T-cell (primary cell): ENCODE measurements at places on chromosomes 13 and 19.

- no peak for DNase-seq
Observed at GRCh38 chr19:1857648-1858326, 5.6 kb downstream of the KLF16 start.

DNA sequence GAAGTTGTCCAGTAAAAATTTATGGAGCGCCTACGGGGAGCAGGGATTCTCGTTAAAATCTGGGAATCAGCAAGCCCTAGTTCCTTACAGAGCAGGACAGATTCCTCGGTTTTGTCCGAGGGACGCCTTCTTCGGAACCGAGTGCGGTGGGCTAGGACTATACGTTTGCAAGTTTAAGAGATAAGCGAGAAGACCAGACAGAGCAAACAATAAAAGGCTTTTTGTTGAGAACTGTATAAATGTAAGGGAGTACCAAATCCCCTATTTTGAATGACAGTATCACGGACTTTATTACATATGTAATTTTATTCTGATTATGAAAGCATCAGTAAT lies 971 bp upstream of the ANKRD10 start:
- DNase-seq = no peak

- DNase-seq = no peak
Observed at GRCh38 chr13:74061926-74062595, 72.1 kb downstream of the KLF12 start.

DNA sequence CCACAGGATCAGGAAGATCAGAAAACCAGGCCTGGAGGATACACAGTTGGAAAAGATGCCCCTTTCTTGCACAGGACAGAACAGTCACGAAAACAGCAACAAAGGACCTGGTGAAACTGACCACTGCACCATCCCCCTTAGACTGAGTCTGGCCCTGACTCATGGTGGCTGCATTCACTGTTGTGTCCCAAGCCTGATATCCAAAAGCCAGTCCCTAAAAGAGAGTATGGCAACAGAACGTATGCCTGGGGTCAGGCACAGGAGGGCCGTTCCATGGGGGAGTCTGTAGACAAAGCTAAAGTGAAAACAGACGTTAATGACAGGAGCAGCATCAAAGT lies 301.1 kb upstream of the NBEA start:
- DNase-seq = no peak

GRCh38 chr19:5969476-5969875 lies 8.5 kb downstream of the RANBP3 start:
- DNase-seq = no peak

GRCh38 chr19:19109601-19110000 lies 28.7 kb downstream of the TMEM161A start:
- DNase-seq = no peak

- no peak for DNase-seq
Observed at GRCh38 chr19:37899966-37900365, 6.4 kb downstream of the WDR87 start.

DNA sequence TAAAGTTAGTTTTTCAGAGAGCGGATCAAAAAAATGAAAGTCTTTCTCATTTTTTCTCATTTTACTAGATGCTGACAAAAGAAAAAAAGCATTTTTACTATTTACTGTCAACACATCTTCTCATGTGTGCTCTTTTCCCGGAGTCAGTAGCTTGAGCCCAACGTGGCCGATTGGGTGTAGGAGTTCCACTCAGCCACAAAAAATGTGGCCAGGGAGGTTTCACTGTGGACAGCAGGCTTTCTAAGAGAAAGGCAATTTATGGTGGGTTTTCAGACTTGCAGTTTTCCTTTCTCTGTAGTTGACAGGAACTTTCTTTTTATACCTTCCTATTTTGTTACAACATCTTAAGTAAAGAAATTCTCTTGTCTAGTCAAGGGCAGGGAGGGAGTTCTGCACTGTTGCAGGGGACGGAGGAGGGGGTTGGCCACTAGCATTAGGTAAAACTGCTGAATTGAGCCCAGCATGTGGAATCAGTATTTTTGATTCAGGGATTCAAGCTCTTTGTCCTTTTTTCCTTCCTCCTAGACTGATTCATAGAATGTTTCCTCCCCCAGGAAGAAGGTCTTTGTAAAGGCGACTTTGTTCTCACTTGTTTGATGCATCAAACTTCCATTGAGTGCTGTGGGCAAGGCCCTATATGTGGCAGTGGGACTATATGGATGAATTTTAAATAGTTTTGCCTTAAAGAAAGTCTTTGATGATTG lies 123.1 kb downstream of the B3GLCT start:
- DNase-seq = no peak

DNA sequence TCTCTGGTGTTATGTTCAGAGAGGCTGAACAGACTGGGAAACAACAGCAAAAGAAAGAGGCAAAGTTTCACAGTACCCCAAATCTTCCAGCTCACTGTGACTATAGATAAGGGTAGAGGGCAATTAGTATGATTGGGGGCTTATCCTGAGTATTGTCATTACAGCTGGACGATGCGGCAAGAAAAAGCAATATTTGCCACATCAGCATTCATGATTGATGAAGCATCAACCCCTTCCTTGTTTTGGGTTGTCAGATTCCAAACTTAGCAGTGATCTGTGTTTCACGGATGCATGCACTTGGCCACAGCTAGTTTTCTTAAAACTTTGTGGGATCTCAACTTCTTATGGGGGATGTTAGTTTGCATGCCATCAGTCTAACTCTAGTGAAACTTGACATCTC lies 348.8 kb upstream of the SLITRK5 start:
- DNase-seq = no peak

DNA sequence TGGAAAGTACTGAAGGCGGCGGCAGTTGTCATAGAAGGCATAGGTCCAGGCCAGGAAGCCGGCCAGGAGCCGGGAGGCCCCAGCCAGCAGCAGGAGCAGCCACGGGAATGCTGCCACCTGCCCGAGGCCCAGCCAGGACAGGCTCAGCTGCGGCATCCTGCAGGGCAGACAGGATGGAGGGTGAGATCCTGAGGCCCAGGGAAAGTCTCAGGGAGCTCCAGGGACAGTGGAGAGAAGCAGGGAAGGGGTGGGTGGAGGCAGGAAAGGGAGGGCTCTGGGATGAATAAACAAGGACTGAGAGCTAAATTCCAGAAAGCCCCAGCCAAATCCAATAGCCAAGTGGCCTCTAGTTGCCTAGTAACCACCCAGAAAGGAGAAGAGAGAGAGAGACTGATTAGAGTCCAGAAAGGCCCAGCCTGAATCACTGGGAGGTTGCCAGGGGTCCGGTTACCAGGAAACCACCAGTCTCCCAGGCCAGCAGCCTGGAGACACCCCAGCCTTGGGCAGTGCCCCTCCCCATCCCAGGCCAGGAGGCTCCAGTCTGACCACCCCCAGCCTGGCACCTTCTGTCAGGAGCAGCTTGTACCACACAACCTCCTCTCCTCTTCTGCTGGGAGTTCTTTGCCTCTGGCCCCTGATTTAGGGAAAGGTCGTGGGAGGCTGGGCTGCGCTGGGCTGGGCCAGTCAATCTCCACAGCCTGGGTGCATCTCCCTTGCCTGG lies 7.5 kb upstream of the OR10H5 start:
- DNase-seq = no peak

GRCh38 chr13:21020581-21020980 lies 40.8 kb downstream of the LATS2 start:
- no peak for DNase-seq

DNA sequence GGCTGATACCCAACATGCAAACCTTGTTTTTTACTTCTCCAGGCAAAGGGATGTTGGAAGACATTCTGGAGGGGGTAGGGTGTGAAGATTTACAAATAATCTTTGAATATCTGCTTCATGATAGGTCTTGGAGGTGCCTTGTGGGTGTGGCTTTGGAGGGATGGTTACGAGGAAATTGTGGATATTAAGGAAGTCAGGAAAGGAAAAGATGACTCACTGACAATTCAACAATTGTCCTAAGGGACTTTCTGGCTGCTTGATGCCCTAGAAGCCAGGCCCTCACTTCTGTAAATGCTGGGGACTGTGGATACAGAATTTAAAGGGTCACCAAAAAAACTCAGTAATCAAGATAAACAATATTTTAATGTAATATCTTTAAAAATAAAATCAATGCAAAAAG lies 37.4 kb upstream of the ZNF527 start:
- DNase-seq = no peak

DNA sequence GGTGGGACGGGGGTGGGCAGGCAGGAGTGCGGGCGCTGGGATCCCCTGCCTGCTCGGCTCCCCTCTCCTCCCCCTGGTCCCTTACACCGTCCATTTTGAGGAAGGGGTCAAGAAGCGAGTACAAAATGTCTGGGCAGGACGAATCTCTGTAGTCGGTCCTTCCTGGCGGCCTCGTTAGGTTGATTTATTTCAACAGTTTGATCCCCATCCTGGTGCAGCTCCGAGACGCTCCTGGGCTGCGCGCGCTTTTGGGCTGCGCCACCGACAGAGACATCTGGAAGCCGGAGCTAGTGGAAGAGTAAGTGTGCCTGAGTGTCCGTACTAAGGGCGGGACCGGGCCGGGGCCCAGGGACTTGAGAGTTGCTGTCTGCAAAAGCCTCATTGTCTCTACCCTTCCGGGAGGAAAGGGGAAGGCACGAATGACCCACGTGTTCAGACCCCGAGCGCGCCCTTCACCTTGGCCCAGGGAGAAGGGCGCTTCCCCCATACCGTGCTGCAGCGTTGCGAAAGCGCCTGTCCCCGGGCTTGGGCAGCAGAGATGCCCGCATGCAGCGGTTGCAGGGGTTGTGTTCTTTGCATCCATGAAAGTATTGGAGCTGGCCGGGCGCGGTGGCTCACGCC lies 1.8 kb downstream of the ZNF114 start:
- peak; percentile 14 for DNase-seq

GRCh38 chr13:95492044-95492801 lies 60.3 kb upstream of the CLDN10 start:
- DNase-seq = no peak

DNA sequence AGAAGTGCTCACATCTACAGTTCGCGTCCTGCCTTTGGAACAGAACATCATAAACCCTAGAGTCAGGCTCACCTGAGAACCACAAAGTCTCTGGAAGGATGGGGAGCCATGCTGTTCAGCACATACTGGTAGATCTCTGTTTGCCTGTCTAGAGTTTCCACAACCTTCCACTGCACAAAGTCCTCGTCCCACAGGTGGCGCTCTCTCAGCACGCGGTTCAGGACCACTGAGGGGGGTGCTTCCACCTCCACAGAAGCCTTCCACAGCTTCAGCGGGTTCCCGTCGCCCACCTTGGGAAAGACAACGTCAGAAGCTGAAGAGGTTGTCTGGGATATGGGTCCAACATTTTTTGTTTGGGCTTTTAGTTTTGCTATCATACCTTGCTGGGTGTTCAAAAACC lies 93.6 kb downstream of the KL start:
- no peak for DNase-seq

- no peak for DNase-seq
Observed at GRCh38 chr13:41944635-41945397, 16.1 kb downstream of the VWA8 start.

GRCh38 chr19:41328157-41328841 lies 18.3 kb downstream of the CCDC97 start:
- peak; percentile 42 for DNase-seq

DNA sequence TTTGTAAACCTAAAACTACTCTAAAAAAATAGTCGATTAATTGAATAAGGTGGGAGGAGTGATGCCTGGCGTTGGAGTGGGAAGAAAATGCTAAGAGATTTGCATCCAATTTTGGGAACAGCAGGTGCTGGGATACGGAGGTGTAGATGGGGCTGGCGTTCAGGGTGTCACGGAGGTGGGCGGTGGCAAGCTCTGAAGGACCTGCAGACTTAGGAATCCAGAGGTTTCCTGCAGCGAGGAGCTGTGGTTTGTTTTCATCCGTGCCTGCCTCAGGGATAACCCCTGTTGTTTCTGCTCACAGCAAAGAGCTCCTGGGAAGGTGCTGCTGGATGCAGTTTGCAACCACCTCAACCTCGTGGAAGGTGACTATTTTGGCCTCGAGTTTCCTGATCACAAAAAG lies 166.4 kb upstream of the RNF113B start:
- DNase-seq = no peak

- no peak for DNase-seq
Observed at GRCh38 chr19:17281391-17282304, at the start of gene ANKLE1. TSS of gene ANKLE1 (plus strand) at chr19:17281901. CDS start at chr19:17281921, 20 bp downstream.
